Activated naive CD8-positive, alpha-beta T cell treated with anti-CD3 and anti-CD28 coated beads for 36 hours (primary cell): ENCODE measurements at places on chromosomes 1 and 21.

- DNase-seq = no peak
Observed at GRCh38 chr1:100325415-100326324, 26.6 kb upstream of the CDC14A start.

GRCh38 chr1:230120289-230120920 is 53.4 kb downstream of the GALNT2 start:
- no peak for DNase-seq

GRCh38 chr21:34091607-34092006 is 18.2 kb downstream of the MRPS6 start:
- no peak for DNase-seq

DNA sequence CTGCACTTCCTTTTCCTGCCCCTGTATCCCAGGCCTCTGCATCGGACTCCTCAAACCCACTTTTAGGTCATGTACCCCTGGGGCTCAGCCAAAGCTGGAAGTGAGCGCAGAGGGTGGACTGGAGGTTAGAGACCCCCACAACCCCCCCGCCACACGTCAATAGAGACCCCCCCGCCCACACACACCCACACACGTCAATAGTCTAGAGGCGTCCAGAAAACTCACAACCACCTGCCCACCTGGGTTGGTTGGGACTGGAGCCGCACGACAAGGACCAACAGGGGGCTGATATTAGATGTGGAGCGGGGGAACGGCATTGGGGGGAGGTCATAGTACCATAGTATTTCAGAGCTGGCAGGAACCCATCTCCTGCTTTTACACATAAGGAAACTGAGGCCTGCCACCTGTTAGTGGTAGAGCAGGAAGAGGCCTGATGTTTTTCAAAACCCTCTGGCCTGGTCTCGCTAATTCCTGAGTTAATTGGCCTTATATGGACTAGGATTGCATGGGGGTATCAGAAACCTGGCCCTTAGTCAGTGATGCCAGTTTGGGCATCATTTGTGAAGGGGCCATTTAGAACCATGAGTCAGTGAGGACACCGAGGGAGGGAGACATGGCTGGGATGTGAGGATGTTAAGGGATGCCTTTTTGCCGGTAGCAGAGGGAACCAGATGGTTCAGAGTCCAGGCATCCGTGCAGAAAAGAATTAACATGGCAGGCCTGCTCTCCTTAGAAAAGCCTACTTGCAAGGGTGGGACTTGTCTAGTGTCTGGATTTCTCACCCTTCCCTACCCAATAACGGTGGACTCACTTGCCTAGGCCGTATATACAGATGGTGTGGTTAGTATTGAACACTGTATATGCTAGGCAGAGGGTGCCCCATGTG is 1.1 kb downstream of the NENF start:
- DNase-seq = no peak

- DNase-seq = no peak
Observed at GRCh38 chr1:31208361-31208945, 31.2 kb downstream of the NKAIN1 start.

- no peak for DNase-seq
Observed at GRCh38 chr1:54254055-54254454, 54.1 kb downstream of the MRPL37 start.

GRCh38 chr1:6116137-6116536 is 64.0 kb downstream of the CHD5 start:
- no peak for DNase-seq

GRCh38 chr21:14383596-14384180 is 742 bp upstream of the HSPA13 start:
- DNase-seq = no peak

- no peak for DNase-seq
Observed at GRCh38 chr1:103266036-103266435, 157.7 kb upstream of the COL11A1 start.

GRCh38 chr1:59083946-59084865 is 212.7 kb upstream of the FGGY start:
- no peak for DNase-seq

- no peak for DNase-seq
Observed at GRCh38 chr1:201421041-201421440, 489 bp downstream of the TNNI1 start.
